Tibial nerve (tissue), 4 donors: ENCODE measurements at places on chromosomes 4 and X. TPM values are rescaled to one million over a fixed set of nuclear protein-coding genes. Genes with fewer than 3 reads are reported as not detected.

DNA sequence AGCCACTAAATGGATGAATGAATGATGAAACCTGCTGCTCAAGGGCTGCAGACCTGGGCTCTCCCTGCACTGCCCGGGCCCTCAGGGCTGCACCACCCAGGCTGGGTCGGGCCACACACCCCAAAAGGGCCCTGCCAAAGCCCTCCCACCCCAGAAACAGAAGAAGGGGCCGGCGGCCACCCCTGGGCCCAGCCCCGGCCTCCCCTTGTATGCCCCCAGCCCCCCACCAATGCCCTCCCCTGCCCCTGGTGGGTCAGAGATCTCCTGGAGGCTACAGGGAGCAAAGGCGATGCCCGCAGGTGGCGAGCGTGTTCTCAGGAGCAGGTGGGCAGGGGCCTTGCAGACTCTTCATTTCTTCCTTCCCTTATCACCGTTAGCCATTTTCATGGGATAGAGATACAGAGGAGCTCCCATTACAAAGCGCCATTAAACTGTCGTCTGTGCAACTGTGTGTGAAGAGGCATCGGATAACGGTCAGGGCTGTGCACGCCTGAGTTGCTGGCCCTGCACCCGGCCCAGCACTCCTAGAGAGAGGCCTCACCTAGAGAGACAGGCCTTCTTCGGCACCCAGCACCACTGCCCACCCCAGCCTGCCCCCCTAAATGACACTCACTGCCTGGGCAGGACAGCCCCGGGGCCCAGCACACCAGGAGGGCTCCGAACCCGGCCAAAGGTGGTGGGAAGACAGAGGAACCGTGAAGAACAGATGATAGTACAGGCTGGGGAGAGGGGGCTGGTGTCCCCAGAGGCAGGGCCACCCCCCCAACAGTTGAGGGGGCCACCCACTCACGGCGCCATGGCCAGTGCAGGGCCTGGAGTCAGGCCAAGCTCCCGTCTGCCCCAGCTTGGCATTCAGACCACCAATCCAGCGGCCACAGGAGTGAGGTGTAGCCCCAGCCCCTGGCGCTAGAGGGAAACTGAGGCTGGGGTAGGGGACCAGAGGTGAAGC lies 133.7 kb downstream of the FAM53A start:
- no peak for DNase-seq

- DNase-seq, result no peak
Observed at GRCh38 chr4:22942920-22943559, 250.3 kb downstream of the GBA3 start.

DNA sequence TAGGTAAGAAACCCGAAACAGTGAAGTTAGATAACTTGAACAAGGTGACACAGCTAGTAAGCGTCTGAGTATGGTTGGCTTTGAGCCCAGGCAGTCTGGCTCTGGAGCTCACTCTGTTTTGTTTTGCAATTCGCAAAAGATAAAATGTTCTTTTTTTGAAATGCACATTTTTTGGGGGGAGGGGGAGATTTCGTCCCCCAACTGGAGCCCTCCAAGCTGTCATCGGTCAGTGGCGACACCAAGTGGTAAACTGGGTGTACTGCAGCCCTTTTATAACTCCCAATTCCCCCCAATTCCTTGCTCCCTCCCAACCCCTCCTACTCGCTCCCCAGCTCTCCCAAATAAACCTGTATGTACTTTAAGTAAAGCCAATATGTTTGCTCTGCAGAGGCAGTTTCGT lies 2.8 kb upstream of the CLCN5 start:
- DNase-seq, result peak; percentile 13

DNA sequence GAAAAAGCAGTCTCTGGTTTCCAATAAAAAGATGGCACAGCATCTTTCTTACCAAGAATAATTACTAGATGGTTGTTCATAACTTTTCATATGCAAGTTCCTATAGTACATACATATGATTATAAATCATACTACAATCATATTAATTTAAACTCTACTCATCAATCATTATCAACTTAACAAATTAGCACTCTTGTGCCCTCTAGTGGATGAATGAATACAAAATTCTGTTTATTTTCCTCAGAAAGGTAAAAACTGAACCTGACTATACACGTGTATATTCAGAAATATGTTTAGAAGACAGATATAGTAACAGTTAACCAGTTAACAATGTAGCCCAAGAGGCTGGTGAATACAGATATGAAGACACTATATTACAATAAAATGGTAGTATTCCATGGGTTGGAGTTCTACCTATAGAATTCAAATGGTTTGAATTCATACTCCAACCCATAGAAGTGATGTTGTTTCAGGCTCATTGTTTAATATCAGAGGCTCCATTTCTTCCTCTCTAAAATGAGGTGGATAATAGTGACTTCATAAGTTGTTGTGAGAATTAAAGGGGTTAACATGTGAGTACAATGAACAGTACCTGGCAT lies 100.0 kb downstream of the ADAMTS3 start:
- DNase-seq, result no peak

DNA sequence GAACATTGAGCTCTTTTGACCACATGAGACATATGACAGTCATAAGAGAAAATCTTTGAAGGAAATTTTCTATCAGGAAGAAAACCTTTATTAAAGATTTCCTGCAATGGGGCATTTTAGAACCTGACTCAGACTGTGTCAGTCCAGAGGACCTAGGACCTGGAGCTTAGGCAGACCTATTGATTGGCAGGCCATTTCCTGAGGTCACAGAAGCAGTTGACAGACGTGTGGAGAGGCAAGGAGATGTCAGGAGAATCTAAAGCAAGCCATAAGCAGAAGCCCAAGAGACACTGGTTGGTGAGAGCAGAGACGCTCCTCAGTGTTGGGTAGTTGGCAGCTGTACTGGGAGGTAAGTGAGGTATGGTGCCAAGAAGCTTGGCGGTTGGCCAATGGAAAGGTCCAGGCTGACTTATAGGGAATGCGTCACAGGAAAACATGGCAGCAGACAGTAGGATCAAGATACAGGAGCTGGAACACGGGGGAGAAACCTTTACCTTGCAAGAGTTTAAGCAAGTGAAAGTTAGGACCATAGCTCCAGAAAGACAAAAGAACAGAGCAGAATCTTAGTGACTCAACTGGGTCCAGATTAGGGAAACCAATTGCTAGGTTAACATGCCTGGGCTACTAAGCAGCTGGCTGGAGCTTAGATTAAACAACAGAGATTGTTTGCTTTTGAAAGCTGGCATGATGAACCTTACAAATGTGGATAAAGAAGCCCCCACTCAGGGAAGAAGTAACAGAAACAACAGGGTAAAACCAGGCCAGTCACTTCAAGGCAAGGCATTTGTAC lies 18.6 kb downstream of the PALLD start:
- no peak for DNase-seq

DNA sequence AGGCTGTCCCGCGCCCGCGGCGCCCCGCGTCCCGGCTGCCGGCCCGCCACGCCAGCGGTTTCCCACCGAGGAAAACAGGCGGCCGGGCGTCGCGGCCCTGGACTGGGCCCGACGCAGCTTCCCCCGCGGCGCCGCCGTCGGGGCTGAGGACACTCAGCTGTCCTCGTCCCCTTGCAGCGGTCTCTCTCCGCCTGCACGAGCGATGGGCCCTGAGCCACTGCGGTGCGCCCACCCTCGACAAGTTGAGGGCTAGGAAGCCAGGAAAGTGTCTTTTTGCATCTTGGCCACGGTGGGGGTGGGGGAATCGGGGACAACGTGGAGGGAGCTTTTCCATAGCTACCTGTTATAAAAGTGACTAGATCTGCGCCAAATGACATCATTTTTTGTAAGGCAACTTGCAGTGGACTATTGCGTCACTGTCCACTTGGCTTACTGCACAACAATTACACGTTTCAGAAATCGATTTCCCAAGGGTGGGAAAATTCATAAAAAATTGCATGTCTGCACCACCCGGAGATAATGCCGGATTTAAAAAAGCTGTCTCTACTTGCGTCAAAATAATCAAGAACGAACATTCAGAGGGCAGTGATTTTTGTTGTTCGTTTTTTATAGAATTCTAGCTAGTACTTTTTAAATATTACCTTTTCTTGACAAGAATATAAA lies 1.1 kb downstream of the KLHL15 start:
- DNase-seq, result peak; percentile 14

DNA sequence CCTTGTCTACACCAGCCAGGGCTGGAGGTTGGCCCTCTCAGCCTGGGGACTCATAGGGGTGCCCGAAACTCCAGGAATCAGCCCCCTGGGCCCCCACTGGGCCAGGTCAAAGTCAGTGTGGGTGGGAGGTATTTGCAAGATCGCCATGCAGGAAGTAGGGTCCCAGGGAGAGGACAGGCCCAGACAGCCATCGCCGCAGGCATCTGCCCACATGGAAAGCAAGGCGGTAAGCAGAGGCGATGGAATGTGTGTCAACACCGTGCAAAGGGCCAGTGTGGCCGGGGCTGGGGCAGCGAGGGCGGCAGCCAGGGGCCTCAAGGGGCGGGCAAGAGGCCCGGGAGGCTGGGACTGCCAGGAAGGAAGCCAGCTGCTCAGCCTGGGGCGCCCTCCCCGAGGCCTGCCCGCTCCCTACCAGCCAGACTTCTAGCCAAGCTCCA lies 19.3 kb upstream of the DUSP9 start:
- DNase-seq, result no peak

DNA sequence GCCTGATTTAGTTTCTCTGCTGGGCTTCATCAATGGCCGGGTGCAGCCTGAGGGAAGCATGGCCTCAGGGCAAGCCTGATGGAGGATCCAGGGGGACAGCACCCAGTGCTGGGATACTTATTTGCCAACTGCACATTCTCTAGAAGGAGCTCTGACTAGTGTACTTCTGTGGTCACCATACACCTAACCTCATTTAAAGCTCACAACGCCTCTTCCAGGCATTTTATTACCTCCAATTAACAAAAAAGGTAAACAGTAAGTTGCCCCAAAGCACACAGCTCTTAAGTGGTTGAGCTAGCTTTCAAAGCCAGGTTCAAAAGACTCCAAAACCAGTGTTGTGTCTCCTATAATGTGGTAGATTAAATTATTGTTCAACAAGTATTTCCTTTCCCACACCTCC lies 26.8 kb upstream of the ATXN3L start:
- no peak for DNase-seq

- DNase-seq, result no peak
Observed at GRCh38 chr4:76590798-76591281, 155.8 kb downstream of the SHROOM3 start.

- DNase-seq, result no peak
Observed at GRCh38 chr4:173777921-173778320, 247.9 kb upstream of the HAND2 start.

DNA sequence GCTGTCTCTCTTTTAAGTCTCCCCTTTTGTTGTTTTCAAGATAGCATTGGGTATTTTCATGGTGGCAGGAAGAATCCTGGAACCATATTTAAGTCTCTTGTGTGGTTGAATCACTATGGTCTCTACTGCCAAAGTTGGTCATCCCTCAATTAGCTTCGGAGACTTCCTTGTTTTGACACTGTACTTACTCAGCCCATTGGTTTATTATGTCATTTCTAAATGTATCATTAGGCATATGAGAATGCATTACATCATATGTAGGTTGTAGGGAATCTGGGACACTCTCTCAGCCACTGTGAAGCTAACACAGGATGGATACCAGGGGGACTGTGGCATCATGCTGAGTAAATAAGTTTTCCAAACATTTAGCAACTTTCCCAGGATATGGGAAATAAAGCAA lies 211.8 kb downstream of the DTHD1 start:
- no peak for DNase-seq

DNA sequence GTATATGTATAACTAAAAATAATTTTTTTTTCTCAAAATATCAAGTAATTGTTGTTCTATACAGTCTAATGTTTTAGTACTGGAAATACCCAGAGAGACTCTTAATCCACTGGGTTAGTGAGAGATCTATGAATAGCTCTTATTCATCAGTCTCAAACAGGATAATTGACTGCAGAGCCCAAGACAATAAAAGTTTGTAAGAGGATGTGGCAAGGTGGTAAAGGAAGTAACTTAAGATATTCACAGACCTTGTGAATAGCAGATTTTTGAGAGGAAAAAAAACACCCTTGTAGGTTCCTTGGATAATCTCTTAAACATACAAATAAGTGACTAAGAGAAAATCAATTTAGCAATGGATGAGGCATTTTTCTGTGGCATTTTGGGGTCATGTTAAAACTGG lies 210.9 kb upstream of the FAM241A start:
- DNase-seq, result no peak

DNA sequence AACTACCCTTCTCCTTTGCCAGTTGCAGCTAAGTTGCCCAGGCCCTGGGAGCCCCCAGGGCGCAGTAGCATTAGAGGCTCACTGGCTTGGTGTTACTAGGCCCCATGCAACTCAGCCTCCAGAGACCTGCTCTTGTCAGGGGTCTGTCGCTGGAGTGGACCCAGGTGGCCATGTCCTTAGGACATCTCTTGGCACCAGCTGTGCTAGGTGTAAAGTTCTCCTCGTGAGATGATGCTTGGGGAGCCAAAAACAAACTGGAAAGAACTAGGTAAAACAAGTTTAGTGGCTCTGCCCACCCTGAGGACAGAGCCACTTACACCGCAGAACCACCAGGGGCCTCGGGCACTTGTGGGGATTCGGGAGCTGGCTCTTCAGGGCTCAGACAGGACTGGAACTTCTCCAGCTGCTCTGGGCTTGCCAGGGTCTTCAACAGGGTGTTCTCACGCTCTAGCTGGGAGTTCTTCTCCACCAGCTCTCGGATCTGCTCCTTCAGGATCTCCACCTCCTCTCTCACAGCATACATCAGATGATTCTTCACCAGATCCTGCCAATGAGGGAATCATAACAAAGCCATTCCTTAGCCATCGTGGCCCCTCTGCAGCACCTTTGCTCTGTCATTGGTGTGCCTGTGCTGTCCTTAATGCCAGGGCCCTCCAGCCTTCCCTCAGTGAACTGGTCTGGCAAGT lies 61.2 kb downstream of the TSC22D3 start:
- no peak for DNase-seq

GRCh38 chr4:2757426-2757825 lies 1.3 kb upstream of the TNIP2 start:
- DNase-seq, result no peak

DNA sequence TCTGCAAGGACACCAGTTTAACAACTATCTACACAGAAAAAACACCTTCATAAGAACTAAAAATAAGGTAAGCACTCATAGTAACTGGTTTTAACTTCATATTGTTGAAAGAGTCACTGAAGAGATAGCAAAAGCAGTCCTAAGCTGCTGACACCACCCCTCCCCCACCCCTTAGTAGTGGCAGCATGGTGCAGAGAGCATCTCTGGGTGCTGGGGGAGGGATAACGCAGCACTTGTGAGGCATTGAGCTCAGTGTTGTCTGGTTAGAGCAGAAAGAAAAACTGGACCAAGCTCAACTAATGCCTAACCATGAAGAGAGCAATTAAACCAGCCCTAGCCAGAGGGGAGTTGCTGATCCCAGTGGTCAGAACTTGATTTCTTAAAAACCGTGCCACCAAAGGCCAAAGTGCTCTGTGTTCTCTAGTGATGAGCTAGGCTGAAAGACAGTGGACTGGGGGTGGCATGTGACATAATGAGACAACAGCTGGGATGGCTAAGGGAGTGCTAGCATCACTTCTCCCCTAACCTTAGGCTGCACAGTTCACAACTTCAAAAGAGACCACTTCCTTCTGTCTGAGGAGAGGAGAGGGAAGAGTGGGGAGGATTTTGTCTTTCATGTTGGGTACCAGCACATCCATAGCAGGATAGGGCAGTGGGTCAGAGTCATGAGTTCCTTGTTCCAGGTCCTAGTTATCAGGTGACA lies 669.3 kb downstream of the PDHA2 start:
- no peak for DNase-seq

- DNase-seq, result no peak
Observed at GRCh38 chrX:17039826-17040225, 93.4 kb downstream of the REPS2 start.

- peak; percentile 67 for DNase-seq
Observed at GRCh38 chrX:53281321-53281822, at the start of gene IQSEC2. Gene IQSEC2, minus strand, starts transcription at chrX:53281584.

LNX1 gene
- total RNA-seq, result 12.6 TPM

GLA gene
- total RNA-seq, result 18.1 TPM

MAGEC3 gene
- total RNA-seq, result not detected

RAB41 gene
- total RNA-seq, result not detected

SPANXA1 gene
- total RNA-seq, result not detected
